Cortex of kidney (tissue), 1 donor: ENCODE measurements at places on chromosomes 2 and 18.

DNA sequence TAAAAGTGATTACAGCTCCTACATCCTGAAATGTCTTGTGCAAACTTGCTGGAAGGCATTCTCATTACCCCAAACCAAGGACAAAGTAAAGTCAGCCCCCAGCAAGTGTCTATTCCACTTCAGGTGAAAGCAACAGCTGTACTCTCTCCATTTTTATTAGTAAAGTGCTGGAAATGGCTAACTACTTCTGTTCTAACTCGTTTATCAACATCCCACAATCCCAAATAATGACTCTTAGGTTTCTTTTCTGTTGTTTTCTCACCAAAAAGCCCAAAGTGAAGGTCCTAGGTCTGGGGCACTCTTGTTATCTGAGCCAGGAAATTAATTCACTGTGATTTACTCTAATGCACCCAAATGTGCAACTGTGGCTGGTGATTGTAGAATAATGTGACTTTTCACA is 105.7 kb downstream of the LRRC30 start:
- DNase-seq = no peak

DNA sequence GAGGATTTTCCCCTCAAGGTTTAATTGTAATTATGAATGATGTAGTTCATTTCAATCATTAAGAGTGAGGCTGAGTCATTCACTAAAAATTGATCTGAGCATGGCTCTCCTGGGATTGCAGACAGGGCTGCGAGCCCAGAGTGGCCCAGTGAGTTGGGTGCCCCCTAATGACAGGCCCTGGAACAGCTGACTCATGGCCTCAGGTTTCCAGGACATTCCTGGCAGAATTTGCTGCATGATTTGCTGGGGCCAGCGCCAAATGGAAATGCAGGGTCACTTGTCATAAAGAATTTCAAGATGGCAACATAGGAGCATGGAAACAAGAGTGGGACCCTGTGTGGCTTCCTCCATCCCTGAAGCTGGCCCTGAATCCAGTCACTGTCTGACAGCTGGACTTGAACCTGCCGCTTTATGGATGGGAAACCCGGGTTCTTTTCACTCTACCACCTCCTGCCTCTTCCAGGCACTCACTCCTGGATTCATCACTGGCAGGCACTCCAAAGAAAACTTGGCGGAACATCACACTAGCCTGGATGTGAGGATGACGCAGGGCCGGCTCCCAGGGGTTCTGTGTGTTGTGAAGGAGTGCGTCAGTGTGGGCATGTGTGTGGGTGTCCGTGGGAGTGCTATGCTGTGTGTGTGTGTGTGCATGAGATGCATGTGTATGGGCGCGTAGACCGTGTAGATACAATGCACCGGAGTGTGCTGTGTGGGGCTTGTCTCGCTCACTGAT is 15.2 kb downstream of the OTOF start:
- DNase-seq = no peak

GRCh38 chr18:74459889-74460288 is 2.8 kb upstream of the DIPK1C start:
- no peak for DNase-seq

- no peak for DNase-seq
Observed at GRCh38 chr2:200624658-200625057, 38.8 kb downstream of the AOX1 start.

- no peak for DNase-seq
Observed at GRCh38 chr2:73704285-73704684, 32.9 kb downstream of the TPRKB start.

DNA sequence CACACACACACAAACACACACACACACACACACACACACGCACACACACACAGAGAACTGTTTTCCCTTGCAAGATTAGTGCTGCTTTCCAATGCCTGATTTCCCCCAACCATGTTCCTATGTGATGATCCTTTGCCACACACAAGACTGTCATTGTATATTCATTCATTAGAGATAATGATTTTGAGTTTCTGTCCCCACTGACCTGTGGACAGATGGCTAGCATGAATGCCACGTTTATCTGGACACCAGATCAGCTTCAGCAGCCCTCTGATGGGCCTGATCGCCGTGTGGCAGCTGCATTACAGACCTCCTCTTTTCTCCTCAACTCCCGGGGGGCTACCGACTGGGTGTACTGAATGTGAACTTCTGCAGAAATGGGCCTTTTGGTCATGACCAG is 353.0 kb downstream of the MYCN start:
- no peak for DNase-seq

DNA sequence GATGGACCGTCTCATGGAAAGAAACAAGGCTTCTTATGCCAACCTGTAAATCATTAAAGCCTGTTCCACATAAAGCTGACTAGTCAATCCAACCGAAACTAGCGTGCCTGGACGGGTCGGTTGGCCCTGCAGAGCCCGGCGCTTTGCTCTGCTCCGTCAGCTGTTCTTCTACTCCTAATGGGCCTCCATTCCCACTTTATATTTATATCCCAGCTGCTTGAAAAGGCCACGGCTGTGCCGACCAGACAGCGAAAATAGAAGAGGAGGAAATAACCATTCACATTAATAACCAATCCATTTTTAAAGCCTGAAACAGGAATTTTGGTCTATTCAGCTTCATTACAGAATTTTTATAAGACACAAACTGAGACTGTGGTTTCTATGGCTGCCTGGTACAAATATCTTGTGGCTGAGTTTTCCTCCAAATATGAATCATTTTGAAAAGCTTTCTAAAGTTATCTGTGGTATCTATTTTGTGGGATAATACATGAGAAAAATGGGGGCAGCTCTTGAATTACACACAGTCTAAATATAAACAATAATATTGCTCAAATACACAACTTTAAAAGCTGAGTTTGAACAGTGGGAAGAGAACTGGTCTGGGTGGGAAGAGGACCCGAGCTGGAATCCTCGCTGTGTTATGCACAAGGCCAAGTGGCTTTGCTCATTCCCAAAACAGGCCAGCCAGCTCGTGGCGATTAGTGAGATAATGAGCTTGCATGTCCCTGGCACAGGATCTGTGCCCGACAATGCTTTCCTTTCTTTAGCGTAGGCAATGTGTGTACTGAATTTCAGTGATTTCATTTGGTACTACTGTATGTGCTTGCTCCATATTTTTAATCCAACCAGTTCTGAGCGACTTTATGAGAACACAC is 10.5 kb upstream of the FAM124B start:
- no peak for DNase-seq

- DNase-seq = no peak
Observed at GRCh38 chr2:170818036-170818751, 1.5 kb downstream of the GAD1 start.

GRCh38 chr18:55439056-55439455 is 148.9 kb downstream of the TCF4 start:
- no peak for DNase-seq

GRCh38 chr2:34401186-34401585 is 802.1 kb upstream of the FAM98A start:
- no peak for DNase-seq

- no peak for DNase-seq
Observed at GRCh38 chr2:77169426-77169825, 352.8 kb downstream of the LRRTM4 start.
